Activated T-cell treated with anti-CD3 and anti-CD28 coated beads for 1 hour (primary cell): ENCODE measurements at places on chromosomes 1 and 21.

GRCh38 chr21:45048026-45048698 is 26.2 kb upstream of the ADARB1 start:
- DNase-seq = no peak

GRCh38 chr1:20470194-20470593 is 15.8 kb downstream of the CAMK2N1 start:
- no peak for DNase-seq

DNA sequence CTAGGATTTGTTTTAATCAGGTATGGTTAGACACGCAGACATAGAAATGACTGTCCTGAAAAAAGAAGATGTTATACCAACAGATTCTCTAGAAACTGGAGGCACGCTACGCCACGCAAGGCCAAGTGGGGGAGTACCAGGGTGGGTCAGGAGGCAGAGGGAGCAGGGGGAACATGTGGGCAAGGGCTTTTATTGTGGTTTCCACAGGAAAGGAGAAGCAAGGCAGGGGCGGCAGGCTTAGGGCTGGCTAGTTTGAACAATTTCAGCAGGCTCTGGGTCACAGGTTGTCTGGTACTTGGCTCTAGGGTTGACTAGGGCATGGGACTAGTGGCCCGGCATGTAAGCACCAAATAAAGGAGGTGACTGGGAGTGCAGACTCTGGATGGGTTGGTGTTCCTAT is 7.2 kb downstream of the MTARC2 start:
- DNase-seq = no peak

- no peak for DNase-seq
These were observed 58.3 kb upstream of the TBX15 start for GRCh38 chr1:119046429-119046784.

DNA sequence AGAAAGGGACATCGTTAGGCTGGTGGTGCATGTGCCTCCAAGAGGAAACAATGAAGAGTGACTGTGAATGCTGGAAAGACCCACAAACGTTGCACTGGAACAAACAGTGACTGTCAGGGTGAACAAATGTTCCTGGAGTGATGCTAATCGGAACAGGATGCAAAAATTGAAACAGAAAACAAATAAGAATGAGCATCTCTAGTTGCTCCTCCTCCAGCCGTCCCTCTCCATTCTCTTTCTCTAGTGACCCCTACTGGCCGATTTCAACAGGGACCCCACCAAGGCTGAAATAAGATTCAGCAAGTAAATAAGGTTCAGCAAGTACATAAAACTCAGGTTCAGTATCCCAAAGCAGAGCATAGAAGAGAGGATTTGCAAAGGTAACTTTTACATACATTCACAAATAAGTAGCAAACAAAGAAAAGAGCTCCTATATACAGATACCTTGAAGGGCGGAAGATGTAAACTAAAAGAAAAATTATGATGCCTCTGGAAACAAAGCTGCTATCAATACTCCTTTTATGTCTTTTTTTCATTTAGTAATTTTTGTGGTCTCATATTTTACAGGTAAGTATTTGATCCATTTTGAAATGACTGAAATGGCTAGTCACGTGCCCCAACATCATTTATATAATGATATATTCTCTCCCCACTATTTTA is 836.1 kb upstream of the ADAMTS5 start:
- no peak for DNase-seq

- DNase-seq = no peak
These were observed 413.7 kb downstream of the DISC1 start for GRCh38 chr1:232040260-232040659.

GRCh38 chr1:81706650-81707435 is 93.9 kb upstream of the ADGRL2 start:
- DNase-seq = no peak

- no peak for DNase-seq
These were observed 5.2 kb downstream of the IL6R start for GRCh38 chr1:154410185-154410827.

DNA sequence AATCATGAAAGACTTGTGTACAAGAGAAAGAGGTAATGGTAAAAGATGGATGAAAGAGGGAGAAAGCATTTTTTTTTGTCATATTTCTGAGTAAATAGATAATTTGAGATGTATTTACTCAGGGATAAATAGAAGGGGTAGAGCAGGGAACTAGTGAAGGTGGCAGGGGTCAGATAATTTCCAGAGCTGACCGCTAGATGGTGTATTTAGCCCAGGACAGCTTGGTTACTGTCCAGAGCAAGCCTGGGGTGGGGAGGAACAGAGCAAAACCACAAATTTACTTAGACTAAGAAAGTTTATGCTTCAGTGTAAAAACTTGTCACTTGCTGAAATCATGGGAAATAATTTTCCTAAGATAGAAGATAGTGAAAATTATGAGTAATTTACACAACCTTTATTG is 91.5 kb downstream of the XCL2 start:
- no peak for DNase-seq

GRCh38 chr1:44146536-44147361 is 5.3 kb upstream of the KLF18 start:
- no peak for DNase-seq
